ENCODE measurements at places on chromosomes 3 and 15.

DNA sequence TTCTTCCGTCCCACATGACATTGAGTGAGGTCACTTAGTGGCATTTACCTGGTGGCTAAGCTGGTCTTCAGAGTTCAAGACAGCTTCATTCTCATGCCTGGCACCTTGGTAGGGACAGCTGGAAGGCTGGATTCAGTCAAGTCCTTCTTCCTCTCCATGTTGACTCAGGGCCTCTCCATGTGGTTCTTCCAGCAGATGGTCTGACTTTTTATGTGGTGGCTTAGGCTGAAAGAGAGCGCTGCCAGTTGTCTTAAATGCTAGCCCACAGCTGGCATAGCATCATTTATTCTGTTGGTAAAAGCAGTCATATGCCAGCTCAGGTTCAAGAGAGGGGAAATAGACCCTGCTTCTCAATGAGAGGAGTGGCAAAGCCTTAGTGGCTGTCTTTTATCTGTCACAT lies 53.0 kb upstream of the CTDSPL start:
- no peak for DNase-seq

DNA sequence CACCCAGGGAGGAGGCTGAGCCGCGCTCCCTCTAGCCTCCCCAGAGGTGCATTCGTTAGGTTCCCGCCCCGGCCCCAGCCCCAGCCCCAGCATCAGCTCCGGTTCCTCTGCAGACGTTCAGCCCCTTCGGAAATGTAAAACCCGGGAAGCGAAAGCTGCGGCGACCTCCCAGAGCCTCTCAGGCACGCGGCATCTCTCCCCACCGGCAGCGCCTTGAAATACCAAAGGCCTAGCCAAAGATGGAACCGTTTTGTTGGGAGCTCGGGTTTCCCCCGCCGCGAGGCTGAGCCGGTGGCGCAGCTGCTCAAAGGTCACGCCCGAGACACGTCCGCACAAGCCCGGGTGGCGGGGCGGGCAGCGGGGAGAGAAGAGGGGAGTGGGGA lies 77.8 kb upstream of the HES1 start:
- DNase-seq: peak; percentile 89

DNA sequence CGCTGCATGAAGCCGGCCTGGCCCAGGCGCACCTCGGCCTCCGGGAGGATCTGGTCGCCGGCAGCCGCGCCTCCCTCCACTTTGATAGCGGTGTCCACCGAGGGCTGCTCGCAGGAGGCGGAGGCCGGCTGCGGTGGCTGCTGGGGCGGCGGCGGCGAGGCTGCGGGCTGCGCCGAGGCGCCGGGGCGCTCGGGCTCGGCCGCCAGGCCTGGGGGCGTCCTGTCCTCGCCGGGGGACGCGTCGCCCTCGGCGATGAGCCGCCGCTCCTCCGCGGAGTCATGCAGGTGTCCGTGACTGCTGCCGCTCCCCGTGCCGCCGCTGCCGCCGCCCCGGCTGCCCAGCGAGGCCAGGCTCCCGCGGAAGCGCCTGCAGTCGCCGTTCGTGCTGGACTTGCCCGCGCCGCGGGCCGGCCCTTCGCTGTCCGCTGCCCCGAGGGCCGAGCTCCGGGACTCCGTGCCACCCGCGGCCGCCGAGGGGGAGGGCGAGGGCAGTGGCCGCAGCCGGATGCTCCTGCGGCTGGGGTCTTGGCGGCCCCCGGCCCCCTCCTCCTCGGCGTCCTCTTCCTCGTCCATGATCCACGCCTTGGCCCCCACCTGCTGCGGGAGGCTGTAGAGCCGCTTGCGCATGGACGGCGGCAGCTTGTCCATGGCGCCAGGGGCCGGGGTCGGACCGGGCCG lies 996 bp downstream of the HCN4 start:
- no peak for DNase-seq

DNA sequence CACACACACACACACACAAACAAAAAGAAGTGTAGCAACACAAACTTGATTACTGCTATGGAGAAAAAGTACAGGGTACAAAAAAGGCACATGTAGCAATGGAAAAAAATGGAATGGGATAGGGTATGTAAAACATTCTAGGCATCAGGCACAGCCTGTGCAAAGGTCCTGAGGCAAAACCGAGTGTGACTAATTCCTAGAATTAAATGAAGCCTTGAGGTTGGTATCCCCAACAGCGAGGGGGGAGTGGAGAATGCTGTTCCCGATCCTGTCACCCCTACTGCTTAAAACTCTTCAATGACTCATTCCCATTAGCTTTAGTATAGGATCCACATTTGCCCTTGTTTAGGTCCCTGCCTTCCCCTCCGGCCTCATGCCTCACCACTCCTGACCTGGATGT lies 37.9 kb downstream of the RHCG start:
- DNase-seq: no peak

GRCh38 chr3:74880237-74880636 lies 265.8 kb upstream of the CNTN3 start:
- DNase-seq: no peak

GRCh38 chr3:46575577-46576222 lies 9.6 kb upstream of the LRRC2 start:
- DNase-seq: no peak

GRCh38 chr3:76972624-76973296 lies 67.1 kb upstream of the ROBO2 start:
- no peak for DNase-seq
